ENCODE measurements at places on chromosomes 16 and 17.

DNA sequence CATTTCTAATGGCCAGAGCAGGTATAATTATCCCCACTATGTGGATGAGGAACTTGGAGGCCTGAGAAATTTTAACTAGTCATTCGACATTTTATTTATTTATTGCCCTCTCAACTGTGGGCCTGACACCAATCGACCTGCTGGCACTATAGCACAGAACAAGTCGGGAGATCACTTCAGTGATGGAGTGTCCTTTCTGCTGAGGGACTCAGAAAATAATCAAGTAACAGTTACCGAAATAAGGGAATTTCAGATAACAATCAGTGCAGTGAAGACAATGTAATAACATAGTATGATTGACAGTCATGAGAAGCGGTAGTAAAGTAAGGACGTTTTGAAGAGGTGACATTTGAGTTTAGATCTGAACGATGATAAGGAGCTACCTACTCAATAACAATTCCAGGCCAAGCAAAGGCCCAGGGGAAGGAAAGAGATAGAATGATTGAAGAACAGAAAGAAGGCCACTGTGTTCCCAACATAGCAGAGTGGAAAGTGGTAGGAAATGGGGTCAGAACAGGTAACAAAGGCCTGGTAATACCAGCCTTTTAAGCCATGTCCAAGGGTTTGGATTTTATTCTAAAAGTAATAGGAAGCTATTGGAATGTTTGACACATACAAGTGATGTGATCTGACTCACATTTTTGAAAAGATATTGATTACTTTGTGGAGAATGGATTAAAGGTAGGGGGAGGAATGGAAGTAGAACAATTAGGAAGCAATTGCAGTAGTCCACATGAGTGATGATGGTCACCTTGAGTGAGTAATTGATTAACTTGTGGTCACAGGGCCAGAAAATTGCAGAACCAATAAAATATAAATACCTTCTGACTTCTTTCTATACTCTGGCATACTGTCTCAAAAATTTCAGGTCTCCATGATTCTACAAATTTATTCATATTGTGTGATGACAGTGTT is 1.4 kb downstream of the STXBP4 start:
- no peak for DNase-seq

DNA sequence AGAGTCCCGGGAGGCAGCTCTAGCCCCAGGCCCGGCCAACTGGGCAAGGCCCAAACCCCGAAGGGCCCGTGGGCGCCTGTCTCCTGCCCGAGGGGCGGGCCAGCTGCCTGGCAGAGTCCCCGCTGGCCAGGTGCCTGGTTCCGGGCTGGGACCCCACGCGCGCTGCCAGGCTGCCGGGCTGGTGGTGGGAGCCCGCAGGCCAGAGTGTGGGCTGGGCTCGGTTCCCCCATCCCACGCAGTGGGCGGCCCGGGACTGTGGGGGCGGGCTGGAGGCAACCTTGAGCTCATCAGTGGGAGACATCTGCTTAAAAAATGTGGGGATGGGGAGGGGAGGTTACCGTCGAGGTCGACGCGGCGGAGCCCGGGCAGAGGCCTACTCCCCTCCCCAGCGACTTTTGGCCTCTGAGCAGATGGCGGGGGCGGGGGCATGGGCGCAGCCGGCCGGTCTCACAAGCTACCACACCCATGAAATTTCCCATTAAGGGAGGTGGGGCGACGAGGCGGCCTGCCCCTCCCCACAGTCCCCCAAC is 176.4 kb upstream of the GSE1 start:
- DNase-seq = no peak

- DNase-seq = no peak
These were observed 173.4 kb downstream of the KIF2B start for GRCh38 chr17:53996131-53996530.

- no peak for DNase-seq
These were observed 183.0 kb downstream of the PHKB start for GRCh38 chr16:47644166-47644565.

DNA sequence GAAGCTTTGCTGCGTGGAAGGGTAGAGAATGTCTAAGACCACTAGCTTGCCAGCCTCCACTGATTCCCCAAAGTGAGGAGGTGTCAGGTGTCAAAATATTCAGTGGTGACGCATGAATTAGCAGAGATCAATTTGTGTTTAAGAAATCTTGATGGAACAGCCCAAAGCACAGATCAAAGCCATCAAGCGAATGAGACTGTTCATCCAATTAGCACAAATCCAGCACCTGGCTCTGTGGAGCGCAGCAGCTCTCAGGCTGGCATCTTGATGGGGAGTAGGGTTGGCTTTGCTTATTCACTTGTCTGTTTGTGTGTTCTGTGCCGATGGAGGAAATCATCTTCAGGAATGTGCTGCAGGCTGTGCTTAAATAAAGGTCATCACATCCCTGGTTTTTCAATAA is 456.8 kb upstream of the CCL2 start:
- no peak for DNase-seq

GRCh38 chr16:24540602-24541210 is 1.3 kb downstream of the RBBP6 start:
- no peak for DNase-seq

- DNase-seq = peak; percentile 65
These were observed 1.8 kb upstream of the RBFOX3 start for GRCh38 chr17:79612468-79613194.

Measured in GM12892 (cell line).